ENCODE measurements at places on chromosomes 3 and 15.
A peak's percentile ranks its signal among the peaks of the same experiment; 100 is the strongest.

DNA sequence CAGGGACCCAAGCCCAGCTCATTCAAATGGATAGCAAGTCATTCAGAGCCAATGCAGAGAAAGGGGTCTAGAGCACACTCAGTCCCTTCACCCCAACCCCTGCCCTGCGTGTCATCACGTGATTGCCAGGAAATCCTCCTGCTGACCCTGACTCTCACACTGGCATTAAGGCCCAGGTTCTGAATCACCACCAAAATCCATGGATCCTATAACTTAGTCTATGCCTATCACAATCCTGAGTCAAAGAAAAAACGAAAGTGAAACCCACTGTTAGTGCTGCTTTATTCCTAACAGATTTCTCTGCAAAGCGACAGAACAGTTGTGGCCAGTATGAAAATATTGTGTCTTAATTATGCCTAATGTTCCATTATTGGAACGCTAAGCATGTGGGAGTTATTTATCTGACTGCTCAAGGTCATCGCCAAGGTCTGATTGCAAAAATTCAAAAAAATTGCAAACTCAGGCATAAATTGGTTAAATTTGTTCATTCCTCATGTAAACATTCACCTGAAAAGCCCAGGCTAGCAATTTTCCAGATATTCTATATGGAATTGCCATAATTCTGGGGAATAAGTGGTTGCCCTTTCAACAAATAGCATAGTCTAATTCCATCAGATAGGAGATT, 108.7 kb upstream of the EIF1B start:
- DNase-seq = no peak

- peak; percentile 25 for DNase-seq
Measured at GRCh38 chr15:43776101-43776717, 557 bp downstream of the ELL3 start.

DNA sequence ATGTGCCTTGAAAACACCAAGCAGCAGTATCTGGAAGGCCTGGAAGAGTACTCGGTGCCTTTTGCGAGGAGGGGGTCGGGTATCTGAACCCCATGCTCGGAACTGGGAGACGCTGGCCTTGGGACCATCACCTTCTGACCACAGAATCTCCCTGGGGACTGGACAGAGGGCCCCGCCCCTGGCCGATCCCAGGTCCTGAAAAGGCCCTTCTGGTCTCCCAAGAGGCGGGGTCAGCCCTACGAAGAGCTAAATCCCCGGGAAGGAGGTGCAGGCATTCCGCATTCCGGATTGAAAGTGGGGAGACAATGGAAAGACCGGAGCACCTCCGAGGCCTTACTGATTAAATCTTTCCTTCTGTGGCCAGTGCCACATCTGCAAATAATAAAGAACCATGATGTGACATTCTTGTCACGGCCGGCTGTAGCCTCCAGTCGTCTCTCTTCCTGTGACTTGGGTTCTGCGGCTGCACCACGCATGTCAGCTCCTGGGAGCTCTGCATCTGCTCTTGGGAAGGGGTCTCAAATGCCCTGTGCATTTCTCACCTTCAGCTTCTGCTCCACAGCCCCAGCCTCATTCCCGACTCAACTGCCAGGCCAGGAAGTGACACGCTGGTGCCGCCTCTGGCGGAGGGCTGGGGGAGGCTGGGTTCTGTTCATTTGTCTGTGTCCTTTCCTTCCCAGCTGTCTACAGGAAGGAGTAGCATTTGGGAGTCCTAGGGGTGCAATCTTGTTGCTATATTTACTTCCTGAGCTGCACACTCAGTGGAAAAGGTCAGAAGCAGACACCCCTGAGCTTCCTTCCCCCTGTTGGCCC, 173.5 kb downstream of the KLF13 start:
- no peak for DNase-seq

- no peak for DNase-seq
Measured at GRCh38 chr3:77321646-77322045, 281.7 kb downstream of the ROBO2 start.

- DNase-seq = no peak
Measured at GRCh38 chr3:150165396-150166094, 194.8 kb upstream of the PFN2 start.

DNA sequence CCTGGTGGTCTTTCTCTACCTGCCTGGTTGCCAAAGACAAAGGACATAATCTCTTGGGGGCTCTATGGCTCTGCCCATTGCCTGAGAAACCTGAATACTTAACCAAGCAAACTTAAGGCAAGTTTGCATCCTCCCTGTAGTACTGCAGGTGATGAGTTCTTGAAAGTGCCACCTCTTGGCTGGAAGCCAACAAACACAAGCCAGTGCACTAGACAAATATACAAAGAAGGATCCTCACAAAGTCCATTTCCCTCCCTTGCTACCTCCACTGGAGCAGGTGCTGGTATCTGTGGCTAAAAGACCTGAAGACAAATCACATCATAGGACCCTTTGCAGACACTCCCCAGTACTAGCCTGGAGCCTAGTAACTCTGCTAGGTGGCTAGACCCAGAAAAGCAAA, 772.3 kb downstream of the SI start:
- DNase-seq = no peak

- peak; percentile 65 for DNase-seq
Measured at GRCh38 chr3:125437631-125438435, 62.7 kb upstream of the ZNF148 start.

DNA sequence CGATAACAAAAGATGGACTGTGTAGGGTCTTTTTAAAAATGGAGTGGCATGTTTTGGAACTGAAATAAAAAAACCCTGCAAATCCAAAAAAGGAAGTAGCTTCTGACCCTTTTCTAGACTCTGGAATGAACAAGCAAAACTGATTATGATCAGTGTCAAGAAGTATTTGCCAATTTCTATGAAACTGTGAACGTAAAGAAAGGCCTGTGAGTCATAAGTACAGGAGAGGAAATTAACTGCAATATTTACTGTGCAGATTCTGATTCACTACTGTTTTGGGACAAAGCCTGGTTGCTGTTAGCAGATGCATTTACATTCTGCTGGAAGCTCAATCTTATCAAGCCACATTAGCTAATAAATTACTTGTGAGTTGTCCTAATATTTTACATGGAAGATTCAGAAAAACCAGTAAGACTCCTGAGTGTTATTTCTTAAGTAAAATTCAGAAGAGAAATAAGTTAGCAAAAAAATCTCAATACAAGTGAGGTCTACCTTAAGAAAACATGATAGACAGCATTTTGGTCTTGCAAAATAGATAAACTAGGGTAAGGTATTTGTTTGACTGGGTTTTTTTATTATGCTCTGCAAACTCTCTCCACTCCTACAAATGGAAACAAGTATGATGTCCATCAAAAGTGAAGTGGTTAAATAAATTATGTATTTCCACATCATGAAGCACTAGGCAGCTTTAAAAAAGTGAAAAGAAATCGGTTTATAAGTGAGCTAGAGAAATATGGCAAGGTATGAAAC, 90.2 kb upstream of the LMOD3 start:
- DNase-seq = no peak

DNA sequence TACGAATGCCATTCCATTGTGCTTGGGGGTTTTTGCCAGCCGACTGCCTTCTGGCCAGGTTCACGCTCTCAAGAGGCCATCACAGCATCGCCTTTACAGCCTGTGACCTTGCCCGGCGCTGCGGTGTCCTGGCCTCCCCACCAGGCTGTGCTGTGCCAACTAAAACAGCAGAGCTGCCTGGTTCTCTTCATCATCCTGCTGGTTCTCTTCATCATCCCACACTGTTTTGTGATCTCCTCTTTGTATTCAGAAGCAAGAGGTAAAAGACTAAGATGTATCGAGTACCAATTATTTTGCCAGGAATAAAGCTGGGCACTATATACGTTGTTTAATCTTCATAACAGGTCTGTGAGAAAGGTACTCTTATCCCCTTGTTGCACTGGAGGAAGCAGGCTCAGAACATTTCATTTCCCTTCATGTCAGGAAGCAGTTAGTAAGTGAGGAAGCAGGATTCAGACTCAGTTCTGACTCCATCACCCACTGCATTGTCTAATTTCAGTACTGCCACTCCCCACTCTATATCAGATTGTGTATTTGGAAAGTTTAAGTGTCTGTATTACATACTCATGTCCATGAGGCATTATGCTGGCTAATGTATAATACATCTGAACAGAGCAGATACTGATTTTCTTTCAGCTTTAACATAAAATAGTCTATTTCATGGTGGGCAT, 92.7 kb downstream of the LRRC28 start:
- DNase-seq = no peak

DNA sequence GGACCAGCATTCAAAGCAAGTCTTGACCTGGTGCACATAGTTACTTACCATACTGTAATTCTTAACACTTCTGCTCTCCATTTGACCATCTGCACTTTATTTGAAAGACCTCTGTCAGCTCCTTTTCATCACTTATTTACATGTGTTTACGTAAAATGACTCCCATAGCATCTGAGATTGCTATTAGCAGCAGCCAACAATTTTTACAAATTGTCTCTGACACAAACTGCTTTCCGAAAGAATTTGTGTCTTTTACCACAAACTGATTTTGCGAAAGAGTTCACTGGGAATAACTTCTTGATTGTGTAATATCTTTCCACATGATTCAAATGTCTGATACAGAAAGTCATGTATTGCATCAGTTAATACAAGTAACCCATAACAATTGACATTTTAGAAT, 144.1 kb upstream of the PEX5L start:
- DNase-seq = no peak

GRCh38 chr3:147119346-147119745, 287.0 kb downstream of the ZIC4 start:
- no peak for DNase-seq

All from neural crest cell (in vitro differentiated cells).